Caki2 (cell line): ENCODE measurements at places on chromosomes 6 and 20. TPM values are rescaled to one million over a fixed set of nuclear protein-coding genes. Genes with fewer than 3 reads are reported as not detected.

Gene MYLK4
- 0.57 and 1.2 TPM in 2 replicates for total RNA-seq

Gene ARMH2
- not detected in 2 replicates for total RNA-seq

Gene AIF1
- not detected in 2 replicates for total RNA-seq

Gene PRDM13
- total RNA-seq, result 1.9 and 2.6 TPM in 2 replicates

Gene MYBL2
- 13.6 and 28.6 TPM in 2 replicates for total RNA-seq

Gene SOX18
- total RNA-seq, result 0.37 TPM in 1 of 2 replicates, not detected in the other

Gene RPP40
- total RNA-seq, result 24.2 and 41.0 TPM in 2 replicates

Gene PLTP
- 6.5 and 9.1 TPM in 2 replicates for total RNA-seq

Gene KCNQ2
- total RNA-seq, result 10.0 TPM in 1 of 2 replicates, not detected in the other

Gene TMEM74B
- total RNA-seq, result not detected in 2 replicates

Gene WFDC5
- not detected in 2 replicates for total RNA-seq

Gene FOXQ1
- 13.6 and 23.2 TPM in 2 replicates for total RNA-seq

Gene FOXF2
- total RNA-seq, result 6.8 and 14.1 TPM in 2 replicates

Gene SOBP
- 0.51 TPM in 1 of 2 replicates, not detected in the other for total RNA-seq

Gene CDC5L
- total RNA-seq, result 12.2 and 19.9 TPM in 2 replicates

Gene CGA
- not detected in 2 replicates for total RNA-seq

Gene PTGIS
- not detected in 2 replicates for total RNA-seq

Gene ASIP
- total RNA-seq, result not detected in 2 replicates

Gene FAM83C
- 0.20 TPM in 1 of 2 replicates, not detected in the other for total RNA-seq

Gene MYLK2
- not detected in 2 replicates for total RNA-seq

Gene RPP21
- 47.4 and 120 TPM in 2 replicates for total RNA-seq

Gene BPIFB2
- total RNA-seq, result not detected in 2 replicates

Gene HLA-G
- not detected in 2 replicates for total RNA-seq

Gene MLIP
- not detected in 2 replicates for total RNA-seq
